ENCODE measurements at places on chromosomes 4 and X.

- DNase-seq: no peak
These were observed 19.7 kb downstream of the PRIMPOL start for GRCh38 chr4:184669251-184669650.

GRCh38 chr4:54215379-54216077 is 13.6 kb upstream of the PDGFRA start:
- no peak for DNase-seq

DNA sequence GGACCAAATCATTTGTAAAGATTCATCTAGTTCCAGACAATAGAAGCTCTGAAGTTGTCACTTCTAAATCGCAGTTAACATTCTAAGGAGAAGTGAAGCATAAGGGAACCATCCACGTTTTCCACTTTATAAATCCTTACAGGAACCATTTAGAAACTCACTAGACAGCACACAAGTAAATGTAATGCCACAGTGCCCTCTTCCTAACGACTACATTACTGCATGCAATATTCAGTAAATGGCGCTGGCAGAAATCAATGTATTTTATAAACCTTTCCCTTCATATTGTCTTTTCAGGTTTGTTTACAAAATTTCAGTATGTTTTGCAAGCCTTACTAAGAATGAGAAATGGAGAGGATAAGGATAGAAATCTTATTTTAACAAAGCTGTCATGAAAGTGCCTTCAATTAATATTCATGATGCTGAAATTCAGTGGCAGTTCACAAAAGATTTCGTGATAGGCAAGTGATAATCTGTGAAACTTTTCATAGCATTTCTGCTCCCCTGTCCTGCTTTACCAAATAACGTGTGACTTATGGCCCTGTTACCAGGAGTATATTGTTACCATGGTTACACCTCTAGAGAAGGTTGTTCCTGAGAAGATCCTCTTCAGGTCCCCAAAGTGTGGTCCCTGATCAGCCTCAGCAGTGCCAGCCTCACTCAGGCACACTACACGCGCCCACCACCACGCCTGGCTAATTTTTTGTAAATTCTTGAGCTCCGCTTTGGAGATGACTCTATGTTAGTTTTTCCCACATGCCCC is 54.2 kb downstream of the TMA16 start:
- DNase-seq: no peak

GRCh38 chr4:141058591-141059512 is 74.4 kb downstream of the RNF150 start:
- no peak for DNase-seq

DNA sequence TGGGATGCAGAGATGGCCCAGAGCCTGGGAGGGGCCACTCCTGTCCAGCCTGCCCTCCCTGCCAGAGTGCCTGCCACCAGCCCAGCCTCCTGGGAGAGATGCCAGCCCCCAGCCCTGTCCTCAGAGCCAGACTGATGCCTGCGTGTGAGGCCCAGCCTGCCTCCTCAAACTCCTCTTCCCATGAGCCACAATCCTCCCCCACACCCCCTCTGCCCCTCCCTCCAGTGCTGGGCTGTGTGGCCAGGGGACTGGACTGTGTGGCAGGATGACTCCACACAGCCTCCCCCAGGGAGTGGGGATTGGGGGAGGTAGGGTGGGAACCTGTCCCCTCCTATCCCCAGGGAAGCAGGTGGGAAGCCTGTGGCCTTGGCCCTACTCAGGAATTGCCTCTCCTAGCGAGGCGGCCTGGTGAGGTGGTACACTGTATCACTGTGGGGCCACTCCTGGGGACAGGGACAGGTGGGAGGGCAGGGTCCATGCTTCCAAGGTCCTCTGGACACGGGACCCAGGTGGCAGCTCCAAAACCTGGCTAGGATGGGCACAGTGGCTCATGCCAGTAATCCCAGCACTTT is 4.3 kb upstream of the SH3BP2 start:
- no peak for DNase-seq

- DNase-seq: no peak
These were observed 38.2 kb upstream of the MTNR1A start for GRCh38 chr4:186593587-186593973.

DNA sequence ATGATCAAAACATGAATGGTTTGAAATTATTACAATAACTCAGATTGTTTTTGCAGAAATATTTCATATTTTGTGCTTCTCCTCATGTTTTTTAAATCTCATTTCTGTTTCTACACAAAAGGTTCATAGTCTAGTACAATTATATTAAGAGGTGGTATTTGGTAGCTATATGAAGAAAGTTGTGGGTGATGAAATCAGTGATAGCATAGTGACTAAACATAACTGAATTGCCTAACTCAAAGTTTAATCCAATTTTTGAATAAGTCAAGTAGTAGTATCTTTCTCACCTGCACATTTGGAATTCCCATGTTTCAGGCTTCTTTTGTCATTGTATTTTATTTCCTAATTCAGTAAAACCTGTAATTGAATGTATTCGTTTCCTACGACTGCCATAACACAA is 648.7 kb downstream of the GRID2 start:
- DNase-seq: no peak
